ENCODE measurements at places on chromosomes 3 and 15.

DNA sequence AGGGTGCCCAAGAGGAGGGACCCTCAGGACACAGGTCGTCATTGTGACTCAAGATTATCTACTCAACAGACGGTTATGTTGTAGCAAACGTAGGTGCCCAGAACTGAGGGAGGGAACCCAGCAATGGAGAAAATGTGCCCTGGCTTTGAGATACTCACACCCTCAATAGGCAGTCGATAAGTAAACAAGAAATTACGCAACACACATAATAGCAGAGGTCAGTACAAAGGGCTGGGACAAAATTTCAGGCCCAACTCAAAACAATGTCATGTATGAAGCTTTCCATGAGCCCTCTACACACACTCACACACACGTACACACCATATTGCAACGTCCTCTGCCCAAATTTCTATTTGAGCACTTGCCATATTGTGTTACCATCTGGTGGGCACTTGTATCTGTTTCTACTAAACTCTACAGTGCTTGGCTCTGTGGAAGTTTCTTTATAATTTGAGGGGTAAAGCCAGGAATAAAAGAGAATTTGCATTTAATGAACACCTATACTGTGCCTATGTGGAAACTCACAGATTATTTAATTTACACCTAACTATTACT lies 114.6 kb upstream of the TRIM42 start:
- no peak for DNase-seq

DNA sequence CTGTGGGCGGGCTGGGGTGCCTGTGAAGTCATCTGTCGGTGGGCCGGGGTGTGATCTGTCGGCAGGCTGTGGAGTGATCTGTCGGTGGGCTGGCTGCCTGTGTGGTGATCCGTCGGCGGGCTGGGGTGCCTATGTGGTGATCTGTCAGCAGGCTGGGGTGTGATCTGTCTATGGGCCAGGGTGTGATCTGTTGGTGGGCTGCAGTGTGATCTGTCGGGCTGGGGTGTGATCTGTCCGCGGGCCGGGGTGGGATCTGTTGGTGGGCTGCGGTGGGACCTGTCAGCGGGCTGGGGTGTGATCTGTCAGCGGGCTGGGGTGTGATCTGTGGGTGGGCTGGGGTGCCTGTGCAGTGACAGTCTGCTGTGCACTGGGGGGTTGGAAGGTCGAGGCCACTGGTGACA lies 204.5 kb downstream of the XXYLT1 start:
- no peak for DNase-seq

DNA sequence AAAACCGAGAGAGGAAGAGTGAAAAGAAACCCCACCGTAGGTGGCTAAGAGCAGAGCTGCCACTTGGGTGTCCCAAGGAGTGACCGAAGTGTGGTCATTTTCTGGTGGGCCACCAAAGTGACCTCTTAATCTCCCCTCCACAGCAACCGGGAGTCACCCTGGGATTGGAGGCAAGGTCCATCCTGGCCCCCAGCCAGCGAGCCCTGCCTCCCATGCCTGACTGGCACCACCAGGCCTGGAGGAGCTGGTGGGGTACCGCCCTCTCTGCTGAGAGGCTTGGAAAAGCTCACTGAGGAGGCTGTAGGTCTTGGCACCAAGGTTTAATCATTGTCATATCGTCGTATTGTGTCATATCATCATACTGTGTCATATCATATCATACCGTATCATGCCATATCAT lies 74.0 kb upstream of the TRPM1 start:
- no peak for DNase-seq

DNA sequence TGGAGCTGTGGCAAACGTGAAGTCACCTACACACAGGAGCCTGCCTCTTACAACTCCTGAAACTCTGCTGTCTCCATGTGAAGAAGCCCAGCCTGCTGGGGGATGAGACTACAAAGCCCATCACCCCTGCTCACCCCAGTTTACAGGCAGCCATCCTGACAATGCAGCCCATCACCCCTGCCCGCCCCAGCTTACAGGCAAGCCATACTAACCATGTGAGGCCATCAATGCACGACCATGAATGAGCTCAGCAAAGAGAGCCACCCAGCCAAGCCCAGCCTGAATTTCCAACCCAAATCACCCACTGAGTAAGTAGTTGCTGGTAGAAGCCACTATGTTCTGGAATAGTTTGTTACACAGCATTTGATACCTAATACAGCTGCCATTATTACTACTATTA lies 185.4 kb upstream of the NSMCE3 start:
- no peak for DNase-seq

- no peak for DNase-seq
Observed at GRCh38 chr3:108428586-108428985, 81.8 kb downstream of the MYH15 start.

DNA sequence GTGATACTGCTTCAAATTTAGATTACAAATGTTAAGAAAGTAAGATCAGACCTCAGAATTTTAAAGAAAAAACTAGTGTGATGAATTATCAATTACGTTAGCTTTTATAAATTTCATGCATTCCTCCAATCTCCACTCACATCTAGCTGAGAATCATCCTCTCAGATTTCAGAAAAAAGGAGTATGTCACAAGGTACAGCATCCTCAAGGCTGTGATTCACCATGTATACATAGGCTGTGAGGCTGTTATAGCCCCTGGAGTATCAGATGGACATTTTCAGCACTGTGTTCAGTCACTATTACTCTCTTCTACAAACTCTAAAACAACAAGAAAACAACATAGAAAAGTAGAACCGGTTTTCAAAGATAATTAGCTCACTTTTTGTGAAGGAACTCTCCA lies 214.4 kb downstream of the PCCB start:
- DNase-seq: no peak

GRCh38 chr3:541062-541801 lies 344.7 kb downstream of the CHL1 start:
- DNase-seq: no peak

GRCh38 chr3:11477407-11477911 lies 166.3 kb downstream of the VGLL4 start:
- no peak for DNase-seq

GRCh38 chr3:149474250-149474817 lies at the start of gene TM4SF4:
TM4SF4 (plus strand) TSS chr3:149474697; CDS start chr3:149474878, 181 bp downstream.
- DNase-seq: no peak

DNA sequence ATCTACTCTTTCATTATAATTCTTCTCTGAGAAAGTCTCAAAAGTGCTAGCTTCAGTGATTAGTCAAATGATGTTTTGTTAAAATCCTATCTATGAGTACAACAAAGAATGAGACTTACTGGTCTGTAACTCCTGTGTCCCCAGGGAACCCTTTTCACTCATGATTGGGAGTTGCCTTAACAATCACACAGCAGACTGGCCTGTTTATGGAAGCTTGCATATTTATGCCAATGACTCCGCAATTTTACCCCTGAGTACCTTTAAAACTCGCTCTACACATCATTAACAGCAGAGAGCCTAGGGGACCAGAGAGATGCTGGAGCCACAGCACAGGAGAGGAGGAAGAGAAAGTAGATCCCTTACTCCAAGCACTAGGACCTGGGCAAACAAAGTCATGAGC lies 628.1 kb downstream of the IGSF11 start:
- DNase-seq: no peak

- no peak for DNase-seq
Observed at GRCh38 chr3:81339040-81339845, 422.2 kb downstream of the GBE1 start.

DNA sequence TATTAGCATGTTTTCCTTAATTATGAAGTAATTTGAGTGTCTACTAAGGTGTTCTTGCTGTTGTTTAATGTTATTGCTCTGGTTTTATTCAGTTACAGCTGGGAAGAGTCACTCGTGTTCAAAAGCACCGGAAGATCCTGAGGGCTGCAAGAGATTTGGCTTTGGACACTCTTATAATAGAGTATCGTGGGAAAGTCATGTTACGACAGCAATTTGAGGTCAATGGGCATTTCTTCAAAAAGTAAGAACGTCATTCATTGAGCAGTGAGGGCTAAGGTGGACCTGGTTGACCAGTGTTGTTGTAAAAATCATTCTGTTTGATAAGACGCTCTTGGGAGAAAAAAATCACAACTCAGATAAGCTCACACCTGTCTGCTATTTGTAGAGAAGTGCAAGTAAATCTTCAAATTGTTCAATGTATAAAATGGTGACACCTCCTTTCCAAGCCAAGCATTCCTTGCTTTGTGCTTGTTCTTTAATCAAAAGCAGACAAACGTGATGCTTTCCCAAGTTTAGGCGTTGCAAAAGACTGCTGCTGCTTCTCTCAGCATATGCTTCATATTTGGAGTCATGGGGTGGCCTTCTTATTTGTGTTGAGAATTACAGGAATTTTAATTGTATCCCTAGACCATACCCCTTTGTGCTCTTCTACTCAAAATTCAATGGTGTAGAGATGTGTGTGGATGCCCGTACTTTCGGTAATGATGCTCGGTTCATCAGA lies 44.2 kb downstream of the SETD5 start:
- DNase-seq: no peak

- DNase-seq: no peak
Observed at GRCh38 chr15:69131362-69132220, 28.8 kb upstream of the GLCE start.

GRCh38 chr3:88863196-88863595 lies 244.2 kb upstream of the EPHA3 start:
- DNase-seq: no peak

DNA sequence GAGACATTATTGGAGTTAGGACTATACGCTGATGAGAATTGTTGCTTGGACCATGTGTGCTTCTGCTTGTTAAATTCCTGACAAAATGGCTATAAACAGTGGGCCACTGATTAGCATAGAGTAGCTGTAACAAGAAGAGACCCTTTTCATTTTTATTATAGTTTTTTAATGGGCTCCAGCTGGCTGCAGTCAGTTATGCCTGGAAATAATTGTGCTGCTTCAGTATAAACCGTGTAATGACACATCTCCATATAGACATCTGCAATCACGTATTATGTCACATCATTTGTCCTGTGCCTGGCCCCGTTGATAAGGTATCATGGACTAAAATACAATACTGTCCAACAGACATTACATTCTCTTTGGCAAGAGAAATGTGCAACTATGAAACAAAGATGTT lies 50.9 kb downstream of the ARPP21 start:
- DNase-seq: no peak

DNA sequence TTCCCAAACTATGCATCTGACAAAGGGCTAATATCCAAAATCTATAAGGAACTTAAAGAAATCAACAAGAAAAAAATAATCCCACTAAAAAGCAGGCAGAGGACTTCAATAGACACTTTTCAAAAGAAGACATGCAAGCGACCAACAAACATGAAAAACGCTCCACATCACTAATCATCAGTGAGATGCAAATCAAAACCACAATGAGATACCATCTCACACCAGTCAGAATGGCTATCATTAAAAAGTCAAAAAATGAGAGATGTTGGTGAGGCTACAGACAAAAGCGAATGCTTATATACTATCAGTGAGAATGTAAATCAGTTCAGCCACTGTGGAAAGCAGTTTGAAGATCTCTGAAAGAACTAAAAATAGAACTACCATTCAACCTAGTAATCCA lies 20.2 kb downstream of the CFAP44 start:
- DNase-seq: no peak

GRCh38 chr15:59303633-59304032 lies 69.0 kb downstream of the MYO1E start:
- DNase-seq: no peak

DNA sequence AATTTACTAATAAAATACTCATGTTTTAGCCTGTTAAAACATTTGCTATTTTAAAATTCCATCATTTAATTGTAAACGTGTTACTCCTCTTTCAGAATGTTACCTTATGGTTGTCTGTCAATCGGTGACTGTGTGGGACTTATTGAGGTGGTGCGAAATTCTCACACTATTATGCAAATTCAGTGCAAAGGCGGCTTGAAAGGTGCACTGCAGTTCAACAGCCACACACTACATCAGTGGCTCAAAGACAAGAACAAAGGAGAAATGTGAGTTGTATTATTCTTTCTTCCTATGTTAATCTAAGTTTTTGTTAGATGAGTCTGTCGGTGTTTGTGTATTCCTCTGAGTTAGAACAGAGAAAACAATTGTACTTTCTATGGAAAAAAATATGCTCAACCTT lies 21.7 kb downstream of the KCNMB3 start:
- DNase-seq: no peak

GRCh38 chr3:29164825-29165224 lies 116.0 kb upstream of the RBMS3 start:
- no peak for DNase-seq

- no peak for DNase-seq
Observed at GRCh38 chr3:178996399-178996798, 75.2 kb downstream of the ZMAT3 start.

DNA sequence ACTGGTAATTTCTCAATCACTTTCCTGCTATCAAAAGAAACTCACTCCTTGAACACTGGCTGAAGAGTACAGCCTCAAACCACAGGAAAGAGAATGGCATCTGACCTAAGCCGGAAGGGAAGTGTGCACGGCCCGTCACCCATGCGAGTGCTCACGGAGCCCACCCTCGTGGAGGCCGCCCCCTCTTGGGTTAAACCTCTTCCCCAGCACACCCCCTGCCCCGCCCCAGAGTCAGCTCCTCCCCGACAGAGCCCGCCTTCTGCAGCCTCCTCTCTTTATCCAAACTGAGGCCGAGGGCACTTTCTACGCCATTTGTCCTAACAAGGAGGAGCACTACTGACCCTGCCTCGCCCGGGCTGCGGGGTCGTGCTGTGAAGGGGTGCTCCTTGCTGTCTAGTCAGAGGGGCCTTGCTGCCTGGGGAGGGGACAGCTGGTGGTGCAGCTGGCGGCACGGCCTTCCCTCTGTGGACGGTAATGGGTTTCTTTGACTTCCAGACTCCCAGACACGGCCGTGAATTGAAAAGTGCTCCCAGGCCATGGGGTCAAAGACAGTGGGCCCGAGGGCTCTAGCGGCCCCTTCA lies 137.7 kb downstream of the NSMCE3 start:
- DNase-seq: no peak

GRCh38 chr3:73144276-73144675 lies 82.8 kb downstream of the EBLN2 start:
- no peak for DNase-seq

- DNase-seq: no peak
Observed at GRCh38 chr3:23157331-23157730, 45.8 kb upstream of the UBE2E2 start.

DNA sequence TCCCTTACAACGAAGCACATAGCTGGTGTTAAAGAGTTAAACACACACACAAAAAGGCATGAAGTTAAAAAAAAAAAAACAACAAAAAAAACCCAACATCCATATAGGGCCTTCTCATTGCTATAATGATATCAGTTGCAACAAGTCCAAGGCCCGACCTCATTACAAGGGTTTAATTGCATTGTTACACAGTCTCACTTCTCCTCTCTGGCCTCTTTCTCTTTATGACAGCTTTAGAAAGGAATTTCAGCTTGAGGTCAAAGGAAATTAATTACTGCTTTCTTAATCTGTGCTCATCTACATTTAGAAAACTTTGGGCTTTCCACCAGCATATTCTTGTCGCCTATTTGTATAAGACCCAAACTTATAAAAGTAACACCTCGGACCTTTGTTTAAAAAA lies 342.1 kb downstream of the NR2F2 start:
- no peak for DNase-seq

All from right renal cortex interstitium (tissue), 3 donors.